ENCODE measurements at places on chromosomes 2 and 18.

- peak; percentile 2 for DNase-seq
These were observed 142.2 kb upstream of the SMAD2 start for GRCh38 chr18:48072428-48073204.

GRCh38 chr2:214325404-214325803 lies 85.5 kb upstream of the VWC2L start:
- no peak for DNase-seq

DNA sequence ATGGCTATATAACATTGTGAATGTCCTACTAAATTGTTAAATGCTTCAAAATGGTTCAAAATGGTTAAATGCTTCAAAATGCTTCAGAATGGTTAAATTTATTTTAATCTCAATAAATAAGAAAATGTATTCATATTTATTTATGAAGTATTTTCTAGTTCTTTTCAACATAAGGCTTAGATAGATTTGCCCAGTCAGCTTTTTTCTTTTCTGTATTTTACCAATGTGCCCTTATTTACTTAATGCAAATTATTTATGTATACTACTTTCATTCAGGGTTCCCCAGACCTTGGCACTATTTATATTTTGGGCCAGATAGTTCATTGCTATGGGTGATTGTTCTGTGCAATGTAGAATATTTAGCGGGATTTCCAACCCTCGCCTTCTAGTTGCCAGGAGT lies 546.7 kb downstream of the RIT2 start:
- DNase-seq, result no peak

DNA sequence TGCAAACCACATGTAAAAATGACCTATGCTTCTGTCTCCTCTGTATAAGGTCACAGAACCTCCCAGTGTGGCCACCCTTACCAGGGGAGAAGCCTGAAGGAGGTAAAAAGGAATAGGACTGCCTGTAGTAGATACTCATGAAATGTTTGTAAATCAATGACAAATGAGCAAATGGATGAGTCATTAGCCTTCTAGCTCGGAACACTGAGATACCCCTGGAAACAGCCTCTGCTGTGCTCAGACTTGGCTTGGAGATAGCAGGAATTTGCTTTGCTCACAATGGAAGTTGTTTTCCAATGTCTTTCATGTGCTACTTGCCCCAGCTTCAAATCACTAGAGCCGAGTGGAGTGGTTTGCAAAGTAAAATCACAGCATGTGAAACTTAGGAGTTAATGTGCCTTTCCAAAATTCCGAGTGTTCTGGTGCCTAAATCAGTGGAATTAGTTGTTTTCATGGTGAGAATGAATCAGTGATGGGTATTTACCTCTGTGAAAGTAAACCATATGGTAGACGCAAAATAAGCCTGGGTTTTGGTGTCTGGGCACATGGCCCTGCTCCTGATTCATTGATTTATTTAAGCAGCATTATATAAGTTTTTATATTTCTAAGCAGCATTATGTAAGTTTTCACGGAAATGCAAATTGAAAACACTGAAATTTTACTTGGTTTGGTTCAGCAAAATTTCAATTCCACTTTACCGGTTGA lies 154.0 kb upstream of the MAP3K20 start:
- no peak for DNase-seq

GRCh38 chr18:49494660-49495059 lies 7.6 kb upstream of the C18orf32 start:
- DNase-seq, result no peak

DNA sequence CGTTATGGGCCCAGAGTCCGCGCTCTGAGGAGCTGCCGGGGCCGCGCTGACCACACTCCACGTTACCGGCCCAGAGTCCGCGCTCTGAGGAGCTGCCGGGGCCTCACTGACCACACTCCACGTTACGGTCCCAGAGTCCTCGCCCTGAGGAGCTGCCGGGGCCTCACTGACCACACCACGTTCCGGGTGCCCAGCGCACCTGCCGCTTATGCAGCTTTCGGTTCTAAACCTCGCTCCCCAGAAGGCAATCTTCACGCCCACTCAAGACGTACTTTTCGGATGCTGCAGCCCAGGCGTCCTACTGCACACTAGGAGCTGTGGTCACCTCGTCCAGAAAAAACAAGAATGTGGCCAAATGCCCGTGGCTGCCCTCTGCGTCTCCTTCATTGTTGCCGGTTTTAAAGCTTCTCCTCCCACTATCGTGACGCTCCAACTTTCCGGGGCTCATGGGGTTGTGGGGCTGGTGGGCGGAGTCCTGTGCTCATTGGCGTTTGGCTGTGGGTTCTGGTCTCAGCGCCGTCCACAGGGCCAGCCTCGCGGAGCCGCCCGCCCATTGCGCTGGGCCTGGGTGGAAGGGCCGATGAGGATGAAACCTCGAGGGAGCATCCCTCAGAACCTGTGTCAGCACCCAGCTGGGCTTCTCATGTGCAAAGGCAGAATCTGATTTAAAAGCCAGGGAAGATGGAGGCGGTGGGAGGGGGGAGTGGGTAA lies 11.9 kb downstream of the KCNG2 start:
- no peak for DNase-seq

DNA sequence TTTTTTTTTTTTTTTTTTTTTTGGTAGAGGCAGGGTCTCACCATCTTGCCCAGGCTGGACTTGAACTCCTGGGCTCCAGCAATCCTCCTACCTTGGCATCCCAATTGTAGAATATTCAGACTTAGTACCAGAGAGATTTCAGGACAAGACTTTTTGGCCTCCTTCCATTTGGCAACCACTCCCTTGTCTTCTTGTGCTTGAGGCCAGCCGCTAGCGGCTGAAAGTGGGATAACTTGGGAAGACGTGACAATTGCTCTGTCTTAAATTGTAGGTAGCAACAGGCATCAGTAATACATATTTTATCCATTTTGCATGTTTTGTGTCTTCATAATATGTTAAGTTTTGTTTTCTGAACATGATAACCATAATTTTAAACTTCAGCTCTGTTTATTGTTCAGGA lies 53.3 kb upstream of the TTN start:
- DNase-seq, result no peak

GRCh38 chr18:74425161-74425560 lies 31.9 kb downstream of the DIPK1C start:
- DNase-seq, result no peak

DNA sequence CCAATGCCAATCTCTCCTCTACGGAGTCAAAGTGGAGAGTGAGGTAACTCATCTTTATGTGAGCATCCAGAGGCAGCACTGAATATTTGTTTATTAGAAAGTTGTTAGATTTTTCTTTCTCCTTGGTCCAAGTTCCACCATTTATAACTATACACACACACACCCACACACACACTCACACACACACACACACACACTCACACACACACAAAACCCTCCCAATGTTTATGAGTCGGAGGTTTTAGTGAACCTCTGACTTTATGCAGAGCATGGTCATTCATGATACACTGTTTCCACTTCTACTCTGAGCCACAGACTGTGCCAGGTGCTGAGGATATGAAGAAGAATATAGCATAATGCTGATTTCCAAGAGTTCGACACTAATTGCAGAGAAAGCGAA lies 132.9 kb upstream of the CCDC68 start:
- no peak for DNase-seq

- DNase-seq, result no peak
These were observed 2.0 kb downstream of the TMEM169 start for GRCh38 chr2:216083464-216084281.

DNA sequence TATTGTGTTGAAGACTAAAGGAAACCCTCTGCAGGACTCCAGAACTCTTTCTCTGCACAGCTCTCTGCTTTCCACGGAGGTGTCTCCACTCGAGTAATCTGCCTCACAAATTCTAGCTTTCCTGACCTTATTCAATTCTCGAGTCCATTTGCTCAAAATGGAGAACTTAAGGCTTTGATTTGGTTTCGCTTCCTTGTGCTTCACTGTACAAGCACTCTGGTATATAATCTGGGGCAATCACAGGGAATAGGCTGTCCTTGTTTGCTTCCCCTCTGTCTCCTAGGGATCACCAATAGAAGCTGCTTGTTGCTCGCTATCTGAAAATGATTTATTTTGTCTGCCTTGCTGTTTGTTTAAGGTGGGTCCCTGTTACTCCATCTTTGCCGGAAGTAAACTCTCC lies 129.1 kb upstream of the DOCK10 start:
- no peak for DNase-seq

- DNase-seq, result no peak
These were observed 140.4 kb upstream of the PIK3C3 start for GRCh38 chr18:41814651-41815050.

- DNase-seq, result no peak
These were observed 38.9 kb upstream of the TFPI start for GRCh38 chr2:187593098-187593497.

GRCh38 chr2:138157372-138157771 lies 193.1 kb downstream of the HNMT start:
- no peak for DNase-seq

GRCh38 chr2:62216113-62216512 lies 20.2 kb downstream of the B3GNT2 start:
- DNase-seq, result no peak

DNA sequence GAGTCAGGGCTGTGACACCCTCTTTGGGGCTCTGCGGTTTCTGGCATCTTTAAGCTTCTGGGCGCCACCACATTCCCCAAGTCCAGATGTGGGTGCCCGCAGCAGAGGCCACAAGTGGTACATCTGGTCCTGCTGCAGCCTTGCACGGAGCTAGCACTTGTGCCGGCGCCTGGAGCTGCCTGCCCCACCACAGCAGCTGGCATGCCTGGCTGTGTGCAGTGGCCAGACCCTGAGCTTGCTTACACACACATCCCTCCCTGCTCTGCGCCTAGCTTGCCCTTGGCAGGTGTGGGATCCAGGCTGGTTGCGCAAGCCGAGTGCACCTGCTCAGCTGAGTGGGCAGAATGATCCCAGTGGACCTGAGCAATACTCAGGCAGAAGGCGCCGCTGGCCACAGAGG lies 27.3 kb downstream of the SLC4A10 start:
- no peak for DNase-seq

DNA sequence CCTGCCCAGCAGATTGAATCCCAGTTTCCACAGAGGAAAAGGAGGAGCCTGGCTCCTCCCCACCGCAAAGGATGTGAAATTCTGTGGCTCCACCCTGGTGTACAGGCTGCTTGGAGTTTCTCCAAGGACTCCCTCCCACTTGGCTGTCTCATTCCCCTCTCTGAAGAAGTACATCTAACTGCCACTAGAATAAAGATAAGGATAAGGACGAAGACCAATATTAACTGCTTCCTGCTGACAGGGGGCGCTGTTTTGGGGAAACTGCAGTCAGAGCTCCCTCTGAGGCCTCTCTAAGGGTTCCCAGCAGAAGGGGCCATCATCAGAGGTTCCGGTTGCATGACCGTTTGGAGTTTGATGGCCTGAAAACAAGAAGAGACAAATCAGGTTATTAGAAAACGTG lies 790.9 kb downstream of the CPS1 start:
- no peak for DNase-seq

GRCh38 chr2:180572346-180572745 lies 408.1 kb upstream of the UBE2E3 start:
- DNase-seq, result no peak

GRCh38 chr2:54000122-54000521 lies 29.3 kb upstream of the PSME4 start:
- DNase-seq, result no peak

GRCh38 chr2:26623541-26624495 lies 17.3 kb downstream of the CIB4 start:
- DNase-seq, result peak; percentile 43

- no peak for DNase-seq
These were observed 60.2 kb downstream of the CD8B2 start for GRCh38 chr2:106547164-106547903.

GRCh38 chr2:163077241-163077640 lies 238.7 kb upstream of the KCNH7 start:
- DNase-seq, result no peak

GRCh38 chr2:218849721-218850120 lies 9.9 kb upstream of the WNT6 start:
- DNase-seq, result no peak

DNA sequence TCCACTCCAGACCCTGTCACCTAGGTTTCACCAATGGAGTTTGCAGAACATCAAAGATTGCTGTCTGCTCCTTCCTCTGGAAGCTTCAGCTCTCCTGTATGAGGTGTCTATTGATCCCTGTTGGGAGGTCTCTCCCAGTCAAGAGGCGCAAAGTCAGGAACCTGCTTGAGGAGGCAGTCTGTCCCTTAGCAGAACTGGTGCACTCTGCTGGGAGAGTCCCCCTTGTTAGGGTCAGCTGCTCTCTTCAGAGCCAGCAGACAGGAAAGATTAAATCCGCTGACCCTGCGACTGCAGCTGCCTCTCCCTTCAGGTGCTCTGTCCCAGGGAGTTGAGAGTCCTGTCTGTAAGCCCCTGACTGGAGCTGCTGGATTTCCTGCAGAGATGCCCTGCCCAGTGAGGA lies 195.7 kb downstream of the PPP1R1C start:
- no peak for DNase-seq

Data from stromal cell of bone marrow (primary cell).